GM03348 (cell line): ENCODE measurements at places on chromosomes 4 and X.

GRCh38 chrX:4043951-4044350 is 330.5 kb upstream of the PRKX start:
- DNase-seq = no peak

- no peak for DNase-seq
These were observed 5.4 kb downstream of the SEL1L3 start for GRCh38 chr4:25857403-25857802.

- DNase-seq = no peak
These were observed 44.3 kb upstream of the ARHGAP24 start for GRCh38 chr4:85430697-85431096.

- peak; percentile 47 for DNase-seq
These were observed at the start of gene GPC3 for GRCh38 chrX:133985164-133985966. Gene GPC3 (minus strand): TSS chrX:133985594.

DNA sequence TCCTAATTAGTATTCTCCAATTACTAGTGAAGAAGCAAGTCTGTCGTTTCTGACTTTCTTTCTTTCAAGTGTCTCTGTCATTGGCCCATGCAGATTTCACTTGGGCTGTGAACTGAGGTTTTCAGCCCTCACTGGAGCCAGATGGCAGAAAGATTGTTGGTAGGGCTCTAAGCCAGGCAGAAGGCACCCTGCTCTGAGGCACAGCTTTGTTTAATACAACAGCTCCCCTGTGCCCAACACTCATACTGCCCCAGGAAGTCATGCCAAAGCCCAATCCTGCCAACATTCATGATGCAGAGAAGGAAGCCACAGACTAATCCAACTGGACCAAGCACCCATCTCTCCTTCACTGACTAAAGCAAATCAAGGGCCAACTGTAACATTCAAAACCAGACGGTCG is 117.1 kb upstream of the FRG1 start:
- DNase-seq = no peak

DNA sequence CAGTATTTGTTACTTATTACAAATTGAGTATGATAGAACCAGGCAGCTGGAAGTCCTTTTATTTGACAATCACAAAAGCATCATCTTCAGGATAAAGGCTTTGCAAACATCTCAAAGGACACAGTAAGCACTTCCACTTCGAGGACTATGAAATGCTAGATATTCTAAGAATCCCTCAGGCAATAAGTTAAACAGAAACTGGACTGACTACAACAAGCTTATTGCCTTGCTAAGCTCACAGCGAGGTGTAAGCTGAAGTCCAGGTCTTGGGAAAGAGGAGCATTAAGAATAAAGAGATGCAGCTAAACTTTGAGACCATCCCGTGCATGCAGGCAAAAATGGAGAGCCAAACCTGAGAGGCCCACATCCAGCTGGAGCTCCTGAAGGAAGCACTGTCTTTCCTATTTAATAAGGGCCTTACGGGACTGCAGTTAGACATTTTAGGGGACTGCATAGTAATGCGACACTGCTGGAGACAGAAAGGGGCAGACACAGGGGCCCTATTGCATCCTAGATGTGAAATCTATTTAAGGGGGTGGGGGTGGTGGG is 38.7 kb downstream of the DCHS2 start:
- DNase-seq = no peak

GRCh38 chr4:68175562-68176155 is 46.0 kb upstream of the TMPRSS11F start:
- DNase-seq = peak; percentile 69

- DNase-seq = no peak
These were observed 2.2 kb downstream of the NMU start for GRCh38 chr4:55633903-55634302.

GRCh38 chr4:86529436-86529835 is 64.7 kb upstream of the PTPN13 start:
- DNase-seq = no peak

GRCh38 chrX:45186643-45187026 is 14.0 kb downstream of the DIPK2B start:
- no peak for DNase-seq

DNA sequence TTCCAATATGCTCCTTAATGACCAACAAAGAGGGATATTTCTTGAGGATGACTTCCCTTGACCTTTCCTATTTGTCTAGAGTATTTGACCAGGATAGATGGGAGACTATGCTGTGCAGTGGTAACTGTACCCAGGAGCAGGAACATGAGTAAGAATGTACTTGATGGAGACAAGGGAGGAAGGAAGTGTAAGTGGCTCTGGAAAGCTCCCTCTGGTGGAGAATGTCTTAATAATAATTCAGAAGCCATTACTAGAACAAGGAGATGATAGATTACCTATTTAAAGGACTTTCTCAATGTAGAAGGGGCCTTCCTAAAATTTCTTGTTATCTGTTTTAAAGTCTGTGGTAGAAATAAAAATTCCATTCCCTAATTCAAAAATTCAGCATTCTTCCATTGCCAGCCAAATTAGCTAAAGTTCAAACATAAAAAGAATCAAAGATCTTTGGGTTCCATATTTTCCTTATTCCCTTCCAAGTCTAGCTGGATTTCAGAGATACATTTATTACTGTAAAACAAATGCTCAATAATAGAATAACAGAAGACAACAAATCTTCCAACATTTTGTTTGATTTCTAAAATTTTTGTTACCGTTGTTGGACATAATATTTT is 83.8 kb downstream of the GRID2 start:
- peak; percentile 23 for DNase-seq

GRCh38 chrX:40095583-40096394 is 2.0 kb downstream of the BCOR start:
- DNase-seq = peak; percentile 31

DNA sequence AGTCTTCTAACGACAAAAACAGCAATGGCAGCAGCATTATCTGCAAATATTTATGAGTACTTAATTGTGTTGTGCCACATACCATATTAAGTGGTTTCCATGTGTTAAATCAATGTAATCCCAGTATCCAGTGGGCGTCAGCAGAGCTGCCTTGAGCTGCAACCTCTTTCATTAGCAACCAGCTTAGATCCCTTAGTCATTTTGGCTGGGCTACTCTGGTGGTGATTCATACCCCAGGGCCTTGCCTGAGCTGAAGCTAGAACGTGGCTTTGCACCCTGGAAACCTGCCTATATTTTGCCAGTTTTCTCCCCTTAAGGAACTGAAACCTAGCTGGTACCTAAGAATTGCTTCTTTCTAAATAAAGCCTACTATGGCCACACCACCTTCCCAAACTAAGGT is 474.3 kb upstream of the FTHL17 start:
- peak; percentile 71 for DNase-seq

DNA sequence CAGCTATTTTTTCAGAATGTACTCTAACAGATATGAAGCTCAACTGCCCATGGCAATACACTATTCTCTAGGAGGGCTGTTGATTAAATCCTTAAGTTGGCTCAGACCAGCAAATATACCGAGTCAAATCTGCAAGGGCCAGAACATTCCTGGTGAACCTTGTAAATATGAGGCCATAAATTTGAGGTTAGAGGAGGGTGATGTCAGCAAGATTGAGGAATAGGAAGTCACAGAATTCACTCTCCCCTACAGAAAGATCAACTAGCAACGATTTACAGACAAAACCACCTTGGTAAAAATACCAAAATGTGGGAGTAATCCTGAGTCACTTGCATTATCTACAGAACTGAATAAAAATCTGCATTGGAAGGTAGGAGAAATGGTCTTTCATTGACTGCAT is 399.3 kb downstream of the GPM6A start:
- peak; percentile 19 for DNase-seq

DNA sequence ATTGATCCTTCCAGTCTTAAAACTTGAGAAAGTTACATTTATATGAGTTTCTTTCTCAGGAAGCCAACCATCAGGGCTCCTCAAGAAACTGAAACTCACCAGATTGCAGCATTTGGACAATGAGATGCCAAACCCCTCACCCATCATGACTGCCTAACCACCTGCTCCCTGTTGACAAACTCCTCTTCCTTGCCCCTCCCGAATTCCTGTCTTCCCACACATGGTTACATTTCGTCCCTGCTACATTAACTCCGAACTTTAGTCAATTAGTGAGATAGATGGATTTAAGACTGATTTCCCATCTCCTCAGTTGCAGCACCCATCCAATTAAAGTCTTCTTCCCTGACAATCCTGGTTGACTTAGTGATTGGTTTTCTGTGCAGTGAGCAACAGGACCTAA is 118.7 kb downstream of the ZNF330 start:
- DNase-seq = no peak
